ENCODE measurements at places on chromosomes 11 and 22.

GRCh38 chr11:77092382-77092781 is 10.3 kb upstream of the OMP start:
- DNase-seq: no peak

DNA sequence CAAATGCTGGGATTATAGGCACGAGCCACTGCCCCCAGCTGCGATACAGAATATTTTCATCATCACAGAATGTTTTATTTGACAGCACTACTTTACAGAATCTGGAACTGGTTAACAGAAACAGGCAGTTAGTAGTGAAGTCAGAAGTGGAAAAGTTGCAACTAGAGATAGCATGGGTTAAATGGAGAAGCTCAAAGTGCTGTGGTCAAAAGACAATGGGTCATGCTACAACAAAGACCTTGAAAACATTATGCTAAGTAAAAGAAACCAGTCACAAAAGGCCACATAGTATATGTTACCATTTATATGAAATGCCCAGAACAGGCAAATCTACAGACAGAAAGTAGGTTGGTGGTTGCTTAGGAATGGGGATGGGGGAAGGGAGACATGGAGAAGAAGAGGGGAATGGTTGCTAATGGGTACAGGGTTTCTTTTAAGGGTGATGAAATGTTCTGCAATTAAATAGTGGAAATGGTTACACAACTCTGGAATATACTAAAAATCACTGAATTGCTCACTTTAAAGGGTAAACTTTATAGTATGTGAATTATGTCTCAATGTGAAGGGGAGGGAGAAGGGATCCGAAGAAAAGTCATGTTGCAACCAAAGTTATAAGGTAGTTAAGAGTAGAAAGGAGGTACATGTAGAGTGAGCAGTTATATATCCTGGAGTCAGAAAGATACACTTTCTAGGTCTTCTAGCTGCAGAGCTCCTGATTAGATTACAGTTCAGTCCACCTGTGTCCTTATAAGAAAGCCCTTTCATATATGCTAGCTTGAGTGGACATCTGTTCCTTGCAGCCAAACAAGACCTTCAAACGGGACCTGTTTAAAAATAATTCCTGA is 46.3 kb upstream of the RAPSN start:
- no peak for DNase-seq

- no peak for DNase-seq
These were observed 647.6 kb downstream of the BRD1 start for GRCh38 chr22:49179886-49180682.

- DNase-seq: no peak
These were observed 637 bp upstream of the ZBTB16 start for GRCh38 chr11:114058871-114059277.

GRCh38 chr11:11987503-11988022 is 20.9 kb downstream of the DKK3 start:
- no peak for DNase-seq

- no peak for DNase-seq
These were observed 4.3 kb upstream of the TSKU start for GRCh38 chr11:76778874-76779273.

DNA sequence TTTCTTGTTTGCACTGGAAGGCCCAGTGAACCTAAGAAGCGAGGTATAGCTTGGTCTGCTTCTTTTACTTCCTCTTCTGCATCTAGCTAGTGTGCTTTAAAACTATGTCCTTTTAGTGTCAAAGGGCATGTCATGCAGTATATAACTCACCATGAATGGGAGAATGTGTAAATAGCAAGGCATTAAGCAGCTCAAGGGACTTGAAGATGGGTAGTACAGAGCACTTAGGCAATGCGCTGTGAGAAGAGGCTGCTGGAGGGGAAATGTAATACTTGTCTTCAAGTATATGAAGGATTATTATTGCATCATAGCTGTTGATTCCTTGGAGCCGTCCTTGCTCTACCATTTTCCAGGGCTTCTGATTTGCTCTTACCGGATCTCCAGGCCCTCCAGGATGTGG is 7.6 kb downstream of the MAML2 start:
- no peak for DNase-seq

GRCh38 chr11:4672470-4672869 is 25.2 kb downstream of the OR51E2 start:
- no peak for DNase-seq

- no peak for DNase-seq
These were observed 66.7 kb upstream of the CLTCL1 start for GRCh38 chr22:19358195-19358594.

DNA sequence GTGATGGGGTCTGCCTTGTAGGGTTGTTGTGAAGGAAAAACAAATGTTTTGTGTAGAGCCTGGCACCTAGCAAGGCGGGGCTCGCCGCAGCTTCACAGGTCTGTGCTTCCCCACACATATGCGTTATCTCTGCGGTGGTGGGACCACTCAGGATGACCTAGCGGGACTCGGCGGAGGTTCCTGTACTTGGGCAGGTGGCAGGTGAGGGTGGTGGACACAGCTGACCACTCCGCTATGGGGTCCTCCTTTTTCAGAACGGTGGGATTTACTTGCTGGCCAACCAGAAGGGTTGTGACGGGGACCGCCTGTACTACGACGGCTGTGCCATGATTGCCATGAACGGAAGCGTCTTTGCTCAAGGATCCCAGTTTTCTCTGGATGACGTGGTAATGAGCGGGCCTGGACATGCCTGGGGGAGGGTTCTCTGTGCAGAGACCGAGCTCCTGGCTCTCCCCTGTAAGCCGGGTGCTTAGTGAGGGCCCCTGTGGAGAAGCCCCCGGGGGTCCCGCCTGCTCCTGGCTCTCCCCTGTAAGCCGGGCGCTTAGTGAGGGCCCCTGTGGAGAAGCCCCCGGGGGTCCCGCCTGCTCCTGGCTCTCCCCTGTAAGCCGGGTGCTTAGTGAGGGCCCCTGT is 21.3 kb downstream of the NADSYN1 start:
- DNase-seq: no peak

DNA sequence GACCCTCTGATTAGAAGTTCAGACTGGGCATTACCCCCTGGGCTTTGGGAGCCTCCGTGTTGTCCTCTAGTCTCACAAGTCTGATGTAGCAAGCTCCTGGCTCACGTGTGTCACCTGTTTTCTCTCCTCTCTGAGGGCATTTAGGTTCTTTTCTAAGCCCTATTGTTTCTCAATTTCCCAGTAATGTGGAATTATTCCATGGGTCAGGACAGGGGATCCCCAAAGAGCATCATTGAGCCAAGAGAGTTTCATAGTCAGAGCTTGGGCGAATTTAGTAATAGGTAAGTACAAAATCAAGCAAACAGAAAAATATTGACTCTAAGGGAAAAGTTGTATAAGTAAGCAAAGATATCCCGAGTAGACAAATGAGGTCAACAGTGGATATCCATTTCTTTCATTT is 57.3 kb downstream of the PPP6R2 start:
- no peak for DNase-seq

- DNase-seq: no peak
These were observed 4.9 kb downstream of the GRK3 start for GRCh38 chr22:25569361-25569760.

GRCh38 chr11:63888170-63889086 is 28.5 kb downstream of the RCOR2 start:
- peak; percentile 88 for DNase-seq

DNA sequence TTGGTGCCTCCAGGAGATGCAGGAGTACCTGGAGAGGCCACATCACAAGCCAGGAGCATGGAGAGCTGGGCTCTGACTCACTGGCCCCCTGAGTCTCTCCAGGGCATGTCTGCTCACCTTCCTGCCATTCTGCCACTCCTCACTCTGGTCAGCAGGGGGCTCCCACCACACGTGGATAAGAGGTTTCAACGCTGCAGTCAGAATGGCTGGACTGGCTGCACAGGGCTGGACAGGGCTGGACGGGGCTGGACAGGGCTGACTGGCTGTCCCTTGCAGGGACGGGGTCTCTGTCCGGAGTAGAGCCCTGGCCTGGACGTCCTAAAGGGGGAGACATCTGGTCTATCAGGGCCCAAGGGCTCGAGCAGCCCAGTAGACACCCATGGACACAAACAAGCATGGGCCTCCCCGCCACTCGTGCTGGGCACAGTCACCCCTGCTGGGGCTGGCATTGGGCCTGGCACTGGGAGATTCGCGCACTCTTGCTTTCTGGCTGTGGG is 34.6 kb downstream of the CYTH4 start:
- DNase-seq: no peak

GRCh38 chr11:15967166-15967565 is 389.2 kb downstream of the SOX6 start:
- DNase-seq: no peak
